ENCODE measurements at places on chromosomes 1 and 21.

DNA sequence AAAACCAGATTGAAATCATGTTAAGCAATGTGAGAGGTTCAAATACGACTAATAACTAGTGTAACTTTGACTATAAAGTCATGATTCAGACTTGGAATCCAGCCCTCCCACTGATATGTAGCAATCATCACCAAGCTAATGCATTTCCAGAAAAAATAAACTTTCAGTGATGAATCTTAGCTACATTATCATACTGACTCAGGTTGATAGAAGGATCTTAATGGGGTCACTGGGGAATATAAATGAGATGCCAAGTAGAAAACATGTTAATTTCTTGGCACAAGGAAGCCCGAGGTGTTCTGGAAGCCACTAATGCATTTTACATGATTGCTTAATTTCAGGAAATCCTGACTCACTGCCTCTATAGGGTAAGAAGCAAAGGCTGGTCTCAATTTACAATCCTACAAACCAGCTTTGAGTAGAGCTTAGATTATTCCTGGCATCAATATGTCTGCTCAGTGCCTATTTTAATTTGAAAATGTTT lies 67.7 kb downstream of the SELENOF start:
- no peak for DNase-seq

DNA sequence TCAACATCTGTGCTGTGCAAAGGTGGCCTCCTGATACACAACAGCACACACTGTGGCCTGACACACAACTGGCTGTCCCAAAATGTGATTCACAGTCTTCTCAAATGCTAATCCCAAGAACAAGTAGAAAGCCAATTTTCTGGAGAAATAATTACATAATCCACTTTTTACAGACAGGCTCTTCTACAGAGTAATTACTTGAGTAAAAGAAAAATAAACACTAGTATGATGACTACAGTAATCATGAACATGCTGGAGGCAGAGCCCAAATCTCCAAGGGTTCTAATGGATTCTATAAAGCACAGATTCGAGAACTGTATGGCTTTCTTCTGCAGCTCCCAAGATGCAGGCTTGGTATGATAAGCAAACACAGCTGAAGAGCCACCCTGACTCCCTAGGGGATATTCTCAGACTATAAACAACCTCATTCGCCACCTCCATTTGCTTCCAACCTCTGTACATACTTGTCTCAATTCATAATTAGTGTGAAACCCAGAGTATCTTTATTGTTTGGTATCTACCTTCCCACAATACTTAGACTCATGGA lies 81.9 kb downstream of the SIPA1L2 start:
- no peak for DNase-seq

DNA sequence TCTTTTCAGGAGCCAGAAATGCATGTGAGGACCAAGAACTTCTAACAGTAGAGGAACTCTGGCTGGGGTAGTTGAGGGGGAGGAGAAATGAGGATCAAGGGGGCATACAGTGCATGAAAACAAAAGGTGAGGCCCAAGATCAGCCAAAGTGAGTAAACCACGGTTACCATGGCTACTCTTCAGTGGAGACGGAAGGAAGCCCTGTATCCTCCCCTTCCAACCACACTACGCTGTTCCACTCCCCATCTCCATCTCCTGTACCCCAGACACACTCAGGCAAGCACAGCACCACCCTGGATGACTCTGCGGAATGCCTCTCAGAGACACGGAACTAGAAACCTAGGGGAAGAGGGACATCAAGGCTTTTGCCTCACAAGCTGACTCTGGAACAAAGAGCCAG lies 157.6 kb upstream of the CAMK1G start:
- DNase-seq: no peak

GRCh38 chr1:7449750-7450149 lies 321.3 kb upstream of the VAMP3 start:
- no peak for DNase-seq

Data from LoVo (cell line).